ENCODE measurements at places on chromosomes 7 and 10.

- DNase-seq: no peak
Measured at GRCh38 chr10:104218751-104219150, 13.4 kb downstream of the CFAP43 start.

DNA sequence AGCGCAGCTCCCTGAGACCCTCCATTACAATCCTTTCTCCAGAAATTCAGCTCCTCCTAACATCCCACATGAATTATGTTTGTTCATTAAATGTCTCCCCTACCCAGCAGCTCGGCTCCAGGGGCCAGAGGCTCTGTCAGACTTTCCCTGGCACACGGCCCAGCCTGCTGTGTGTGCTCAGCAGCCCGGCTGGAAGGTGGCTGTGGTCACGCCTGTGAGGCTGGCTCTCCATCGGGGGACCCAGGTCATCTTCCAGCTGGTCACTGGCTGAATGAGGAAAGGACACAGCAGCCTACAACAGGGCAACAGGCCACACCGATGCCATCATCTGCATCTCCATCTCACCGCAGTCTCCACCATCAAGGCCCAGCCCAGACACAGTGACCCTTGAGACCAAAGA, 219.8 kb downstream of the MAD1L1 start:
- DNase-seq: peak; percentile 19

DNA sequence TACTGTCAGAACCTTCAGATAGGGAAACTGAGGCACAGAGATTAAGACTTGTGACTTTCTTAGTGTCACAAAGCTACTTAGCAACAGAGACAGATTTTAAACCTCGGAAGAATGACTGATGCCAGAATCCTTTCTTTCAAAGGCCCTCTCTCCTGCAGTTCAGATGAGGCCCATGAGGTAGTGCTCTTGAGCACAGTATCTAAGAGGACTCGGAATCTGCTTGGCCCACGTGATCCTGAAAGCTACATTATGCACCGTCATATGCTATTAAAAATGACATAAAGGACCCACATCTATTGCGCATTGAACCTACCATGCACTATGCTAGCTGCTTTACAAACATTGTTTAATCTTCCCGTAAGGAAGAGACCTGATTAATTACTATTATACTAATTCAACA, 355.9 kb downstream of the SFMBT2 start:
- no peak for DNase-seq

DNA sequence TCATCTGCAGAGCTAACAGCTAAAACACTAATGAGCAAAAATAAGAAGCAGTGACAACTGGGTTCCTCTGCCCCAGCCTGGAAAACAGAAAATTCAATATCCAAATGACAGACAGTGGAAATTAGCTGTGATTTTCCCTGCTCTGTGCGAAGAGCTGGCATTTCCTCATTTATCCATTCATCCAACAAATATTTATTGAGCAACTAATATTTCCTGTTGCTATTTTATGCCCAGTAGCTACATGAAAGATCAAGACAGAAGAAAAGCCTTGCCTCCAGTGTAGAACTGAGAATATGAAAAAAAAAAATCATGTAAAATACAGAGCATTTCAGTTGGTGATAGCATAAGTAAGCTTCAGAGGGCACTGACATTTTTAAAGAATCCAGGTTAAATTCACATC, 140.9 kb downstream of the ABCA13 start:
- no peak for DNase-seq

DNA sequence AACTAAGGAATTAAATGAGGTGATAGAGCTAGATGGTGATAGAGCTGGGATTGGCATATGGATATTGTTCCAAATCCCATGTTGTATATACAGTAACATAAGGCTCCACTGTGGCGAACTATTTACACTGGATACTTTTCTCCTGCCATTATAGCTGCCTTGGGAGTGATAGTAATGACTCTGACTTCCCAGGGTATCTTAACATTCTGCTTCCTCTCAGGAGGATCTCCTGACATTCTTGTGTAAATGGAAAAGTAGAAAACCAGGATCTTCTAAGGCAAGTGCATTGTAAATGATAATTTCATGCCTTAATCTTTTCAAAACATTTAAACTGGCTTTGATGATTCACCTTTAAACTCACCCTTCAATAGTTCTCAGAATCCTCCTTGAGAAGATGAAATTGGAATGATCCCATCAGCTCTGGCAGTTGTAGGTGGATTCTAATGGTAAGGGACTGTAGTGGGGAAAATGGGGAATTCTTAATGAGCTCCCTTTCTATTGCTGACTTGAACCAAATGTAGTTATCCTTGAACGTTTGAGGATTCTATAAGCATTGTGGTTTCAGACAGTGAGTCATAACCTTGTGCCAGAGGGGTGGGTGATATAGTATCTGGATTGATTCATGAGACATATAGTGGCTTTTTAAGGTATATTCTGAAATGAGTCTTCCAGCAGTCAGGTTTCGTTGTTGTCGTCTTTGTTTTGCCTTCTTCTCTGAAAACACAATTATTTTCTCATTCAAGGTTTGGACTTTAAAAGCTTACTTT, 450.0 kb downstream of the SUGCT start:
- no peak for DNase-seq

Data from Caco-2 (cell line).